Stimulated activated CD4-positive, alpha-beta T cell treated with anti-CD3 and anti-CD28 coated beads, Interleukin-1b, Interleukin-23, amount 100 ng/mL, for 4 hours (primary cell): ENCODE measurements at places on chromosomes 13 and 19.

DNA sequence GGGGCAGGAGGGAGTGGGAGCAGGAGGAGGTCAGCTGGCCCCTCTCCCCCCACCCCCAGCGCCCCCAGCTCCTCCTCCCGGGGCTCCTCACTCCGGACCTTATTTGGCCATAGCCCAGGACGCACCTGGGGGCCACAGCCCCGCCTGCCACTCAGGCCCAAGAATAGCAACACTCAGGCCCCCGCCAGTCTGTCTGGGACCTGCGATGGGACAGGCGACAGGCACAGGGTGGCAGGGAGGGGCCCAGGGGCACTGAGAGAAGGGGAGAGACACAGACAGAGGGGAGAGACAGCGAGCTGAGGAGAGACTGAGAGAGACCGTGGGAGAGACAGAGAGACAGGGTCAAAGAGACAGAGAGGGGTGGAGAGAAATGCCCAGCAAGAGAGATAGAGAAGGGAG lies 10.2 kb downstream of the JOSD2 start:
- no peak for DNase-seq

- no peak for DNase-seq
Observed at GRCh38 chr19:3407556-3408516, 41.5 kb downstream of the NFIC start.

DNA sequence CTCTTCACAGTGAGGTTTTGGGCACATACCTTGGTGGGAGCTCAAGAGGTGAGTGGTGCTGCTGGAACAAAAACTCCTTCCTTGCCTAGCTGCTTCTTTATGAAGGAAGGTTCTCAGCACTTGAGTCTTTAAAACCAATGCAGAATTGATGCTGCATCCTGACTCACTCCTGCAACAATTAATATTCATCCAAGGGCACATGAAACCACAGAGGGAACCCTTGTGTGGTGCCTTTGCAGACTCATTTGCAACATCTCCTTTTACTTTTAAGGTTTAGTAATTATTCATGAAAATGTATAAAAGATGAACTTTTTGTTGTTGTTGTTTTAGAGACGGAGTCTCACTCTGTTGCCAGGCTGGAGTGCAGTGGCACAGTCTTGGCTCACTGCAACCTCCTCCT lies 30.1 kb downstream of the OPA3 start:
- no peak for DNase-seq

GRCh38 chr13:97030705-97031452 lies 36.6 kb upstream of the OXGR1 start:
- DNase-seq: no peak

DNA sequence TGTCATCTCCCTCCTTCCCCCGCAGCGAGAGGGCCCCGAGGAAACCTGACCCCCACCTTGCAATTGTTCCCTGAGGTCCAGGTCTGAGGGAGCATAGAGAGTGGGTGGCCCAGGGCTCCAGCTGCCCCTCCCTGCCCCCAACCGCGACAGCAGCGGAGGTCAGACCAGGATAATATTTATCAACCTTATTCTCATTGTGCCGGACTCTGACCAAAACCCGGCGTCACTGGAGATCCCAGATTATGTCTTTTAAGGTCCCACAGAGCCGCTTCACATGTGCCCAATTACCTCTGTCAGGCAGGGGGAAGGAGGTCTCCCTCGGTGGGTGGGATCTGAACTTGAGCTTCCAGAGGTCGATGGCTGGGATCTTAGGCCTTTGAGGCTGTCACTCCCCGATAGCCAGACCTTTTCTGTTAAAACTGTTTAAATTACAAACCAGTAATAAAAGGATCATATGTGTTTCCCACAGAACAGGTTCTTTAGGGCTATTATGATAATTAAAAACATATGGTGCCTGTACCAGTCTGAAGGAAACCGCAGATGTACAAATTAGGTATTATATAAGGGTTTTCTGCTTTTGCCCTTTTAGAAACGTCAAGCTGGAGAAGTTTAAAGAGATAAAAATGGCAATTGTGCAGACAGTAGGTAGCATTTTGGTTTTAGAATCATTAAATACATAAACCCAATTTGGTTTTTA lies 195.5 kb downstream of the ZNF536 start:
- no peak for DNase-seq

GRCh38 chr13:87667686-87668085 lies 3.5 kb upstream of the SLITRK5 start:
- no peak for DNase-seq

DNA sequence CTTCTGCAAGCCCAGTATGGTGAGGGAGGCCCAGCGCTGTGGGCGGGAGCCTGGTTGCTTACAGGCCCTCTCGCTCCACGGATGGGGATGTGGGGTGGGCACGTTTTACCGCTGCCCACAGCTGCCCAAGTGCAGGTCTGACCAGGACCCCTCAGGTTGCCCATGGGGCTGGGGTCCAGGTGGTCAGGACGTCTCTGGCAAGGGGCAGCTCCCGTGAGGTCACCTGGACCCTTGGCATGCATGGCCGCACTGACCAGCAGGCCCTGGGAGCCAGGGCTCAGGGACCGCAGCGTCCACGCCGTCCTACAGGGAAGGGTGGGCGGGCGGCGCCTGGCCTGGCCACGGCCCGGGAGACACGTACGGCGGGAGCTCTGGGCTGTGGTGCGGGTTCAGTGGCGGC lies 32.8 kb downstream of the GAS6 start:
- DNase-seq: no peak
